ENCODE measurements at places on chromosomes 2 and 18. TPM values are rescaled to one million over a fixed set of nuclear protein-coding genes. Genes with fewer than 3 reads are reported as not detected.

DNA sequence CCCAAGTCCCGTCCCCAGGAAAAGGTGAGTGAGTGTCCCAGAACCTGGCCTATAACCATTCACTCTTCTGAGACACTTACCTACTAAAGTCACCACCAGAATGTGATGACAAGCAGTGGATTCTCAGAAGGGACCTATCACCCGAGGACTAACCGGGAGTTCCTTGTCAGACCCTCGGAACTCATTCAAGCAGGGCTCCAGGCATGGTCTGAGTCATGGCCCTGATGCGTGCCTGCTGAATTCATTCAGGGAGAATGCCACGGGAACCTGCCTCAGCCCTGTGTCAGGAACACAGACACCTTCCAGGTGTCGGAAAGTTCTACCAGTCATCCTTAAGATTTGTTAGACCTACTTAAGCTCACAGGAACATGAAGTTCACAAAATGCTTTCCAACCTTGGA is 29.8 kb downstream of the ALPK2 start:
- no peak for DNase-seq

- DNase-seq = no peak
Observed at GRCh38 chr2:183227176-183227575, 102.9 kb downstream of the NUP35 start.

GRCh38 chr2:46748121-46748520 is 167.5 kb downstream of the MCFD2 start:
- DNase-seq = no peak

GRCh38 chr2:30188292-30188691 is 41.5 kb downstream of the YPEL5 start:
- DNase-seq = no peak

GRCh38 chr18:46148810-46149209 is 44.6 kb downstream of the HAUS1 start:
- DNase-seq = peak; percentile 68

DNA sequence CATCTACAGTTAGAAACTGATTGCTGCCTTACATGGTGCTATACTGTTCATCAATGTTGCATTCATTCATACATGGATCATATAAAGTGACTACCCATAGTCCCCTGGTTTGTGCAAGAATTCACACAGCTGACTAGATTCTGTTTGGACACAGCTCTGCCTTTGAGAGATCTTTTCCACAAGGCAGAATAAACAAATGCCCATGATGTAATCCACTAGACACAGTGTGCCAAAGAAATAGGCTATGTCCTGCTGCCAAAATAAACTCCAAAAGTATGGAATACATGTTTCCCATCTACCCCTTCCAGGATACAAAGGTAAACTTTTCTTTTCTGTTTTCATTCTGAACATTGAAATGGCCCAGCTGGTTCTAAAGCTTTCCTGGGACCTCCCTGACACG is 269.4 kb upstream of the CHAC2 start:
- peak; percentile 17 for DNase-seq

- no peak for DNase-seq
Observed at GRCh38 chr2:158649846-158650245, 145.3 kb upstream of the DAPL1 start.

DNA sequence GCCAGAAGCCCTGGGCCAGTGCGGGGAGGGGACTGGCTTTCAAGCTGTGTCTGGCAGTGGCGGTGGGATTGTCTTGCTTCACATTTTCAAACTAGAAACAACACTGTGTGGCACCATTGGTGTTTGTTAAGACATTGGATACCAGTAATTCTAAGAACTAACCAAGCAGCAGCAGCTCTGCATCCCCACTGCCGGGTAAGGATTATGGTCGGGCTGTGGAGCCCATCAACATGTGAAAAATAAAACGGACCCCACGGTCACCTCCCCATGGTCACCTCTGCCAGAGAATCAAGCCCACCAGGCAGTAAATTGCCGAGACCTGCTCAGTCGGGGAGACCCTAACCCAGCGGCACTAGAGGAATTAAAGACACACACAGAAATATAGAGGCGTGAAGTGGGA is 65.3 kb downstream of the C18orf63 start:
- DNase-seq = no peak

Gene ACTR1B
- 70.4 TPM for total RNA-seq

Gene BCL11A
- total RNA-seq = 0.43 TPM

Gene CD226
- total RNA-seq = 0.97 TPM

Gene SOX11
- total RNA-seq = under 0.01 TPM

Gene DNER
- total RNA-seq = 0.86 TPM

Gene SFTPB
- not detected for total RNA-seq
